ENCODE measurements at places on chromosomes 4 and X.

DNA sequence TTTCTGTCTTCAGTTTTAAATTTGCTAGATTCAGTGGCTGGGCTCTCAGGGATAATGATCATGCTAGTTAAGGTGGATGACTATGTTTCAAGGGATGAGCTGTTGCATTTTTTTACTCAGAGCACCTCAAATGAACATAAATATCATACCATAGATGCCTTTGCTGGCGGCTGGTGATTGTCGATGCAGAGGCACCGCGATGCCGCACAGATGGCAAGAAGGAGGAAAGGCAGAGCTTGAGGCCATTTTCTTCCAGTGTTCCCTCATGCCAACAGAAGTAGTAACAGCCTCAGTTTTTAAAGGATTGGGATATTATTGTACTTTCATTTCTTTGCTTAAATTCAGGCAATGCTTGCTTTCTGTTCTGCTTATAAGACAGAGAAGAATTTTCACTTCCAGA lies 654.7 kb upstream of the IGFBP7 start:
- DNase-seq, result no peak

GRCh38 chr4:7416745-7417432 lies 17.8 kb downstream of the PSAPL1 start:
- DNase-seq, result no peak

GRCh38 chr4:101850698-101851097 lies 60.2 kb downstream of the BANK1 start:
- no peak for DNase-seq

DNA sequence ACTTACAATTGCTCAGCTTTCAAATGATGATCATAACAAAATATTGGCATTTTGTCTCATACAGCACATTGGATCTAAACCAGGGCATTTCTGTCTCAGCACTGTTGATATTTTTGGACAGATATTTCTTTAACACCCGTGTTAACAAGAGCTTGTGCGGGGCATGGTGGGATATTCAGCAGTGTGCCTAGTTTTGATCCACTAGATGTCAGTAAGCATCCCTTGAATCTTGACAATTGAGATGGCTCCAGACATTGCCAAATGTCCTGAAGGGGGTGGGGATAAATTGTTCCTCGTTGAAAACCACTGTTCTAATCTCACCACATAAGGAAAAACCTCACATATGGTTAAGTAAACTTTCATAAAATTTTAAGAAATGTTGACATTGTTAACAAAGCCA lies 806.3 kb downstream of the STIM2 start:
- DNase-seq, result no peak

GRCh38 chr4:156038772-156039171 lies 85.1 kb upstream of the CTSO start:
- DNase-seq, result no peak

DNA sequence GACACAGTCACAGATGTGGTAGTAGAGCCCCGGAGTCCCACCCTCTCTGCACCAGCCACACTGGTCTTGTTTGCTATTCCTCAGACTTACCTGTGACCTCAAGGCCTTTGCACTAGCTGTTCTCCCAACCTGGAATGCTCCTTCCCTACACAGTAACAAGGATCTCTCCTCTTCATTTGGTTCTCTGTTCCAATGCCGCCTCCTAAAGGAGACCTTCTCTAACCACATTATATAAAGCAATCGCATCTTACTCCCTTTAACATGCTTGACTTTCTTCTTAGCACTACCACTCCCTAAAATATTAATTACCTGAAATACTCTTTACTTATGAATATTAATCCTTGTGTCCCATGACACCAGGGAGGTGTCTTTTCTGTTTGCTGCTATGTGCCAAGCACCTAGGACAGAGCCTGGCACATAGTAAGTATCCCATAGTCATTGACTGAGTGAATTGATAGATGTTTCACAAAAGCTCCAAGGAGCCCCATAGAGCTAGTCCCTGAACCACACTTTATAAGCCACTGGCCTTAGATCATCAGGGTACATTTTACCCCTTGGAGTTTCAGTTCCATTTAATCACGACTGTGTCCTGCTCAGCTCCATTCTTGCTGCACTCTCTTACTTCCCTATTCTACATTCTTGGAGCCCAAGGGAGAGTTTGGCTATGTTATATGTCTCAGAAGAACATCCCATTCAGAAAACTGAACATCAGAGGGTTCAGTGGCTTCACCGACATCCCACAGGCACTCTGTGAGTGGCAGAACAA lies 312.7 kb downstream of the RAB28 start:
- no peak for DNase-seq

- DNase-seq, result no peak
Observed at GRCh38 chr4:127870688-127871087, 10.0 kb upstream of the PLK4 start.

GRCh38 chr4:88690355-88690754 lies 7.3 kb downstream of the NAP1L5 start:
- DNase-seq, result no peak

GRCh38 chr4:128298146-128298758 lies 10.6 kb upstream of the PGRMC2 start:
- no peak for DNase-seq

- DNase-seq, result peak; percentile 2
Observed at GRCh38 chr4:83905952-83906351, 370.0 kb downstream of the GPAT3 start.

DNA sequence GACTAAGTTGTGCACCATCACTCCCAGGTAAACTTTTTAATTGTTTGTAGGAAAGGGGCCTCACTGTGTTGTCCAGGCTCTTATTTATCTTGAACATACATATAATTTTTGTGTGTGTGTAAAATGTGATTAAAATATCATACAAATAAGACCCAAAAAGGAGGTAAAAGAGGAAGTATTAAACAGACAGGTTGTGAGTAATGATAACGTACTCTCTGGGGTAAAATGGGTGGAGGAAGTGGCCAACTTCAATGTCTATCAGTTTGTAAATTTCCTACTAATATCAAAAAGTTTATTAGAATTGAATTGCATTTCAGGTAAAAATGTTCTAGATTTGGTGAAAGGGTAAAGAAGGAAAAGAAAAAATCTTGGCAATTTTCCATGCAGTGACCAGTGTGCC lies 48.8 kb downstream of the SULT1E1 start:
- DNase-seq, result no peak

- DNase-seq, result no peak
Observed at GRCh38 chr4:133124746-133125145, 24.3 kb upstream of the PCDH10 start.

DNA sequence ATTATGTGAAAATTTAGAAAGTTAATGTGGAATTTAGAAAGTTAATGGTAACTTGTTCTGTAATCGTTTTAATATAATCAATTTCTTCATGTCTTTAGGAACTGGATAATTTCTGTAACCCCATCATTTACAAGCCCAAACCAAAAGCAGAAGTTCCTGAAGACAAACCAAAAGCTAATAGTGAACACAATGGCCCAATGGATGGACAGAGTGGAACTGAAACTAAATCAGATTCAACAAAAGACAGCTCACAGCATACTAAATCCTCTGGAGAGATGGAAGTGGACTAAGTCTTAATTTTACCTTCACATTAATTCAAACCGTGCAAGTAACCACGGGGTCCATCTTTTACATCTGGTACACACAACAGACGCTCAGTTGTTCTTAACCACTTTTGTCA lies 48.1 kb upstream of the PLK4 start:
- DNase-seq, result no peak

- DNase-seq, result no peak
Observed at GRCh38 chr4:53605783-53606182, 14.5 kb upstream of the LNX1 start.

DNA sequence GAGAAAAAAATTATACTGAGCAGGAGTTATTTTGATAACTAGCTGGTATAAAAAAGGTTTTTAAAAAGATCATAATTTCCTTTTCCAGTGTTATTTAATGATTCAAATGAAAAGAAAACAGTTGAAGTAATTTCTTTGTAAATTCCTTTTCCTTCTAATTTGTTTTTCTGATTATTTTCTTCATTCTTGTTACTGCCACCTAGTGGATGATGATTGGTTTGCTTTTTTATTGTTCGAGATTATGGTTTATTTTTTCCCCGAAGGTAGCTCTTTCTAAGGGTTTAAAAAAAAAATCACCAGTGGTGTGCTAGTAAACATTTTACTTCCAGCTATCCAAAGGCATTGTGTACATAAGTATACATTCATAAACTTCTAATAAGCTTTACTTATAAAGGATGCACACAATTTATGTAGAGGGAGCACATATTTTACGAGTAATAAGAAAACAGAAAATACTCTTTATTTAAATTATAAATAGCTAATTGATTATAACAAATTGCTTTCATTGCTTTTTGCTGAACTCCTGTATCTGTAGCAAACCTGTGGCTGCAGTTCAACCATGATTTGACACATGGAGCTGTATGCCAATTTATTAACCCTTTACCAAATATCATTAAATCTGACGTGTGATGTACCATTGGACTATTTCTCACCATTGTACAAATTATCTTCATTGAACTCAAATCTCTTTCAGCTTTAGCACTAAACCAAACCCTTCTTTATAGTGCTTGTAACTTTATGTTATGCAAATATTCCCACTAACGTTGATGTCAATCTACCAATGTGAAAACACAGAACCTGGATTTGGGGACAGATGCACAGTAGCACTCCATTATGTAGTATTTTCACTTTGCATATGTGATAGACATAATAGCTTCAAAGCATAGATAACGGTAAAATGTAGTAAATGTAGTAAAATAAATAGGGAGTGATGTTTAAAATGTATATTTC lies 97.8 kb upstream of the ANK2 start:
- DNase-seq, result peak; percentile 5

GRCh38 chrX:76064825-76065224 lies 108.0 kb upstream of the PBDC1 start:
- DNase-seq, result no peak

- no peak for DNase-seq
Observed at GRCh38 chr4:87476934-87477333, 52.2 kb downstream of the SPARCL1 start.

DNA sequence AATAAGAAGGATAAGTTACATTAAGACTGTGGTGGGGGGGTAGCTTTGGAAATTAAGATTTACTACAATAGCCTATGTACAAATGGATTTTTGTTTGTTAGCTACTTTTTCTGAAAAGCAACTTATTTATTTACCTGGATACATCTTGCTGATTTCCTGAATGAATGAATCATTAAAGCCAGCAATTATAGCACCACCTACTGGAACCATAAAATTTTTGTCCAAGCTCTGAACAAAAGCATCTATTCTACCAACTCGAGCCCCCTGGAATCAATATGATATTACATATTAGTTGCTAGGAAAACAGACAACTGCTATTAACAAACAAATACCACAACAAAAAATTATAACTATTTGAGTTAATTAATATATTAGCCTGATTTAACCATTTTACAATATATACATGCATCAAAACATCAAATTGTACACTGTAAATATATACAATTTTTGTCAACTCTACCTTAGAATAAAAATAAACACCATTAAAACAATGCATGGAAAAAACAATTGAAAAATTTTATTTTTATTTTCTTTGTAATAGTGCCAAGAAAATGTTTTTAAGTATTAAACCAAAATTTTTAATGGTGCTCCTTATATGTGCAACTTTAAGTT lies 15.3 kb downstream of the SEPSECS start:
- peak; percentile 15 for DNase-seq

- no peak for DNase-seq
Observed at GRCh38 chr4:105122350-105122749, 24.3 kb upstream of the TET2 start.

- no peak for DNase-seq
Observed at GRCh38 chr4:74223801-74224200, 65.9 kb downstream of the MTHFD2L start.

- no peak for DNase-seq
Observed at GRCh38 chr4:118939169-118939783, 50.6 kb downstream of the SYNPO2 start.

DNA sequence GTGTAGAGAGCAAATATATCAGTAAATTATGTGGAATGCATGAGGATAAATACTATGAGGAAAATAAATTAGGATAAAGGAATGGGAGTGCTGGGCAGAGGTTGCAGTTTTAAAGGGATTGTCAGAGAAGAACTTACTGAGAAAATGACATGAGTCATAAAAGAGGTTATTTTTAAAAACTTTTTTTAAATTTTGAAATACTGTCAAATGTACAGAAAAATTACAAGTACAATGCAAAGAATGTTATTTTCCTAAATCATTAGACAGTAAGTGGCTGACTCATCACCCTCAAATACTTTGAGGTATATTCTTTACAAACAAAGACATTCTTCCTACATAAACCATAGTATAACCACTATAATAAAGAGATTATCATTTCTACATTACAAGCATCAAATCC lies 29.8 kb upstream of the H2AZ1 start:
- no peak for DNase-seq

DNA sequence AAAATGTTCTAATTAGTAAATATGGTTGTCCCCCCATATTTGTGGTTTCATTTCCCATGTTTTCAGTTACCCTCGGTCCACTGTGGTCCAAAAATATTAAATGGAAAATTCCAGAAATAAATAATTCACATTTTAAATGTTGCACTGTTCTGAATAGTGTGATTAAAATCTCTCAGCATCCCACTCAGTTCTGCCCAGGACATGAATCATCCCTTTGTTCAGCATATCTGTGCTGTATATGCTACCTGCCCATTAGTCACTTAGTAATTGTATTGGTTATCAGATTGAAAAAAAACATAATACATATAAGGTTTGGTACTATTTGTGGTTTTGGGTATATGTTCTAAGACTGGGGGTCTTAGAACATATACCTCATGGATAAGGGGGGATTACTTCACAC lies 55.1 kb upstream of the NXF3 start:
- no peak for DNase-seq

DNA sequence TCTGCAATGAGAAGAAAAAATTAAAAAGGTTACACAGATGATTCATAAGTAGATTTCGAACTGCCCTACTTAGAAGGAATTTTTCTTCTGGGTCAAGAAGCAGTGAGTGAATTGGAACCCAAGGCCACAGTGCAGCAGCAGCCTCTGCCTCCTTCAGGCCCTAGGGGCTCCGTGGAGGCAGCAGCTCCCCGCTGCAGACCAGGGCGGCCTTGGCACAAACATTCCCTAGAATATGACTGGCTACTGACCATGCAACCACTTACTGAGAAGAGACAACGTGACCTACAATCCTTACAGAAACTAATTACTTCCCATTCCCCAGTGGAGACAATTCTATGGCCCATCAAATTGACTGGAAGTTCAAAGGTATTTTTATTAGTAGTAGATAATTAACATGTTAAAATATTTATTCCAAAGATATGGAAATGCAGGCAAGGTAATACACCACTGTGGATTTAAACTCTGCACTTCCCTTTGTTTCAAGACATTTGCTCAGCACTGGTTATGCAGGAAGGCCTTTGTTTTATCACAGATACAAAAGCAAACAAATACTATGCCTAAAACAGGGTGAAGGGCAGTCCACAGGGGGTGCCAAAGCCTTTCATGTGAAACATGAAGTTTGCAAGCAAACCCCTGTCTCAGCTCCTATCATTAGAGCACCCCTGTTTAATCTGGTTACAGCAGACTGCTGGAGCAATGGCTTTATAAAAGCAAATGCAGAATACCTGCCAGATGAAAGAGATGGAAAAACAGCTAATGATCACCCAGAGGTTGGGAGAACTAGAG lies 59.2 kb downstream of the PCDH19 start:
- no peak for DNase-seq

- no peak for DNase-seq
Observed at GRCh38 chrX:151704041-151704663, 8.9 kb downstream of the PRRG3 start.

GRCh38 chr4:4687935-4688727 lies 146.3 kb upstream of the STX18 start:
- DNase-seq, result no peak
